ENCODE measurements at places on chromosomes 6 and 20.

DNA sequence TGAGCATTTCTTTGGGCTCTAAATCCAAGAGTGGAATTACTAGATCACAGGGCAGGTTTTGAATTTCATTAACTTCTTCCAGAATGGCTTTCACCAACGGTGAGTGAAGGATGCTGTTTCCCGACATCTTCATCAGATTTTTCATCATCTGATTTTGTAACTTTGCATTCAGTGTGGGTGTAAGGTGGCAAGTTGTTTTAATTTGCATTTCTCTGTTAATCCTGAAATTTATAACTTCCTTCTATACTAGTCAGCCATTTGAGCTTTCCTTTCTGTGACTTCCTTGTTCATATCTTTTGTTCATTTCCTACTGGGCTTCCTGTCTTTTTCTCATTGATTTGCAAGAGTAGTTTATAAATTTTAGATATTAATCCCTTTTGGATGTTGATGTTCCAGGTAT, 18.7 kb upstream of the HCK start:
- no peak for DNase-seq

- DNase-seq, result no peak
Measured at GRCh38 chr20:40104959-40105358, 584.1 kb downstream of the MAFB start.

- no peak for DNase-seq
Measured at GRCh38 chr6:167930295-167930694, 67.2 kb upstream of the KIF25 start.

- DNase-seq, result peak; percentile 70
Measured at GRCh38 chr6:134373282-134373922, 55.5 kb upstream of the SGK1 start.

DNA sequence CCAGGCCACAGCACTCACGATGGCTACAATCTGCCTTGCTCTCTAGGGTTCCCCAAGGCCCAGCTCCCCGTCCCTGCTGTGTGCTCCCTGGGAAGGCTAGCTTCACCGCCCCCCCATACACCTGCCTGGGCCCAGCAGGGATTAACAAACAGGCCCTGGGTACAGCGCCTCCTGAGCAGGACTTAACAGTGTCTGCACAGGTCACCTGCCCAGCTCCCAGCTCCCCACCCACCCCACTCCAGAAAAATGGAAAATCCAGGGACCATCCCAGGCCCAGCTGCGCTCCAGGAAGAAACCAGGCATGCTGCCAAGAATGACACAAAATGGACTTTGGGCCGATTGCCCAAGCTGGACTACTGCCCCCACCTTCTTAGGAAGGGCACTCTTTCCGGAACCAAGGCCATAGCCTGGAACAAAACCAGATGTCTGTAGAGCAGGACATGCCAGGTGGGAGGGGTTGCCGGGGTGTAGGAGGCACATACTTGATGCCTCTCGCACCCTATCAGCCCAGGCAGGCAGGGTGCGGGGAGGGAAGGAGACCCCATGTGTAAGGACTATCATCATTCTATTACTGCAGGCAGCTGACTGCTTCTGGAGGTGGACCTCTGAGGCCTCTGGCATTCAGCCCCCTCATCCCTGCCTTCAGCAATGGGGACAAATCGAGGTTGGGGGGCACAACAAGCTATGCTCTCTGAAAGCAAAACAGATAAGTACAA, 104.9 kb downstream of the SNX5 start:
- no peak for DNase-seq

DNA sequence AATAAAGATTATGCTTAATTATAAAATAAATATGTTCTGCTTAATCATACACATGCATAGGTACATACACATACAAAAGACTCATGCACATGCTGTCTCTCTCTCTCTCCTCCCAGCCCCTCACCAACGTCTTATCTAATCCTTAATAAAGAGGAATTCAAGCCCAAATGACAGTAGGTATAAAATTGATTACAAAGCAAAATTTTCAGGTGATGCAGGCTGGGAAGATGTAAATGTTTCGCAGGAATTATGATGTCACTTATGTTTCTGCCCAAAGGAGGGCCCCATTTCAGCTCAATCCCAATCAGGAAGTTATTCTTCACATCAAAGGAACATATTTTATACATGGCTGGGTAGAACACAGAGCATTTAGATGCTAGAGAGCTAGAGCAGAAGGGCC, 284.6 kb upstream of the ID4 start:
- no peak for DNase-seq

DNA sequence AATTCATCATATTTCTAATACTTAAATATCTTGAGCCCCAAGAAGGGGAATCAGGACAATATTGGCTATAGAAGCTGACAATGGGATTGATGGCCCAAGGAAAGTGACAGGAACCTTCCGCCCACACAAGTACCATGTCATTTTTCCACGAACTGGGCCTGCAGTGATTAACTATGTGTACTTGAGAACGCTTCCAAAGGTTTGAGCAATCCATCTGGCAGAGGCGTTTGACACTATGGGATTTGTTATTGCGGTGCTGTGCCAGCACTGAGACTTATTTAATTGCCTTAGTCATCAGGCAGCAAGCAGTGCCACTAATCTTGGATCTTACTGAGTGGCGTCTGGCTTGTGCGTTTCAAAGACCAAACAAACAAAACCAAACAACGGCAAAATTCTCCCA, 135.6 kb upstream of the UST start:
- DNase-seq, result peak; percentile 17

- no peak for DNase-seq
Measured at GRCh38 chr20:56552911-56553629, 20.0 kb downstream of the FAM209B start.

DNA sequence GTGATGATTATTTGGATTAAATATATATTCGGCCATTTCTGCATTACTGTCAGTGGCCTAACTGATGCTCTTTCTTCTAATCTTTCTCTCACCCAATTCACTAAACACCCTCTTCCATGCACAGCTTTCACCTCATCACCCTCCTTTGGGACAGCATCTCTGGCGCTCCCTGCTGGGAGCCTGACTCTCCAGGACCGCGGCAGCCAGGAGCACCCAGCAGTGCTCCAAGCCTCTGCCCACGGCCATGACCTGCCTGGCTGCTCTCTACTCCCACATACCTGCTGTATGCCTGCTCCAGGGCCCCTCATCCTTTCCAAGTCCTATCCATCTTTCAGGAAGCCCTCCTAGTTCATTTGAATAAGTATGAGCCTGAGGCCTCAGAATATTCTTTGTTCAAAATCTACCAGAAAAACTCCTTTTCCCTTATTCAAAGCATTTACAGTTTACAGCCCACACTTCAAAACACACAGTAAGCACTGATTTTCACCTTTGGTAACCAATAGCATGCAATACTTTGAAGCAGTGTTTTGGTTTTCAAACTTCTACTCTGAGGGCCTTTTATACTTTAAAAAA, 15.2 kb downstream of the CTCFL start:
- no peak for DNase-seq

GRCh38 chr6:90483116-90483839, 103.6 kb downstream of the MAP3K7 start:
- no peak for DNase-seq

Data from AG04449 (cell line).